ENCODE measurements at places on chromosomes 2 and 18.
A peak's percentile ranks its signal among the peaks of the same experiment; 100 is the strongest.

GRCh38 chr2:16747689-16748088 lies 82.1 kb upstream of the CYRIA start:
- DNase-seq = no peak

GRCh38 chr2:177264209-177264692 lies 276 bp downstream of the NFE2L2 start:
- DNase-seq = no peak

DNA sequence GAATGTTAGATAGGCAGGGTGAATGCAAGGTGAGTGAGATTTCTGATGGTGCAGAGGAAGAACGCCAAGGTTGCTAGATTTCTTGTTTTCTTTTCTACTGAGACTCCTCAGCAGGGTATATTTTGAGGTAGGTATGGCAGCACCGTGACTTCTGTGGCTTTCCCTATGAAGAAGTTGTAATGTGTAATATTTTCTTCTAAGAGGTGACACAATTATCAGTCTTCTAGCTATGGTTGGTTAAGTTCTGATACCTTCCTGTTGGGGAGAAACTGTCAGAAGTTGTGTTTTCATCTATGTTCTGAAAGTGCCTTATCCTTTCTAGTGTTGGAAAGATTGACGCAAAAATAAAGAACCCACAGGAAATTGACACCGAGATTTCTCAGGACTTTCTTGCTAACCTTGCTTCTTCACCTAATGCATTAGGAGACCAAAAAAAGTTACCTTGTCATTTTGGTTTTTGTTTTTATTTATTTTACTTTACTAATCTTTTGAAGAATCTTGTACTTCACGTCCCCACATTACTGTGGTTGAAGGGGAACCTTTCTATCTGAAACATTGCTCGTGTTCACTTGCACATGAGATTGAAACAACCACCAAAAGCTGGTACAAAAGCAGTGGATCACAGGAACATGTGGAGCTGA lies 11.9 kb downstream of the IL18R1 start:
- no peak for DNase-seq

DNA sequence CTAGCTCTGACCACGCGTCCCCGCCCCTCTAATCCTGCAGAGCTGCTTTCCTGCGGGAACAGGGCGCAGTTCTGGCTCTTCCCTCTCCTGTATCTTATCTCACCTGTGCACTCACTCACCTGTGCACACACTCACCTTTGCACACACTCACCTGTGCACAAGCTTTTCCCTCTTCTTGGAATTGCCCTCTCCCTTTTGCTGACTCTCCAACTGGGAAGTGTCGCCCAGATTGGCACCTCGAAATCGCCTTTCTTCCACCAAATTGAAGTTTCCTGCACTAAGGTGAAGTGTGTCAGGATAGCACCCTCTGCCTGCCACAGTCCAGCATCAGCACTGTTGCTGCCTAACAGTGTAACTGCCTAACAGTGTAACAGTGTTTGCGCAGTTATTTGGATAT lies 566 bp upstream of the CMPK2 start:
- DNase-seq = peak; percentile 45

DNA sequence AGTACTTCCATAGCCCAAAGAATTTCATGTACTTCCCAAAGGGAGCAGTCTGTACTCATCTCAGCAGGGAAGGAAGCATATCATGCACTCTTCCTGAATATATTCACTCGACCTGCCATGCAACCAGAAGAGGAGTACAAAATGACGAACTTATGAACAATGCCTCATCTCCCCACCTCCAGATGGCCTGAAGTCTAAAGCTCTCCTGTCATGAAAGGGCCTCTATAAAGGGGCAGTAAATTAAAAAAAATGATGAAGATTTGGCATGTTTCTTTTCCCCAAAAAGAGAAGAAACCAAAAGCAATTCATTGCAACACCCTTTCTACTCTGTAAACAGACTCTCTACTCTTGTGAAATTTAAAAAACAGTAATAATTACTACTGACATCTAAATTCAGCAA lies 1601.1 kb downstream of the LRP1B start:
- DNase-seq = no peak

DNA sequence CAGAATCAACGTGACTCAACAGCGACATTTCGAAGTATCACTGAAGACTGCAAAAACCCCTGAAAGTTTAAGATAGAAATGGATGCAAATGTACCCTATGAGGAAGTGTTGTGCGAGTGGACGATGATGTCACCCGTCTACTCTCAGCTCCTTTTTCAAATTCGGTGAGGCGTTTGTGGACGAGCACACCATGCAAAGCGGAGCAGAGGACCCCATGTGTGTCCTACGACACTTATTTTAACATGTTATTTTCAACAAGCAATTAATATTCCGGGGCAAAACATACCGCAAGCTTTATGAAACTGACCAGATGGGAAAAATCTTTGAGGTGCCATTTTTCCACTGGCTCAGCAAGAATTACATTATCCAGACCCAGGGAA lies 2.0 kb downstream of the PXDN start:
- DNase-seq = no peak

- no peak for DNase-seq
Observed at GRCh38 chr2:196316050-196316430, 144.7 kb upstream of the STK17B start.

- no peak for DNase-seq
Observed at GRCh38 chr2:44237221-44237620, 38.1 kb upstream of the SLC3A1 start.

DNA sequence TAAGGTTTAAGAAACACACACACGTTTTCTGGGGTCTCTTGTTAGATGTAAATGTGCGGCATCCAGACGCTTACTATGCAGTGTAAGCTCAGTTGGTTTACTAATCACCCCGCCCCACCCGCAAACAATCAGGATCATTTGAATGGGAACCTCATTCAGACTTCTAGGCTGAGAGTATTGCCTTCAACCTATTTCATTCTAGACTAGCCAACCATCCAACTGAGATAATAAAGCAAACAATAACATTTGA lies 1.3 kb upstream of the FIGN start:
- no peak for DNase-seq

- DNase-seq = no peak
Observed at GRCh38 chr2:100903534-100904258, 83.8 kb downstream of the NPAS2 start.

DNA sequence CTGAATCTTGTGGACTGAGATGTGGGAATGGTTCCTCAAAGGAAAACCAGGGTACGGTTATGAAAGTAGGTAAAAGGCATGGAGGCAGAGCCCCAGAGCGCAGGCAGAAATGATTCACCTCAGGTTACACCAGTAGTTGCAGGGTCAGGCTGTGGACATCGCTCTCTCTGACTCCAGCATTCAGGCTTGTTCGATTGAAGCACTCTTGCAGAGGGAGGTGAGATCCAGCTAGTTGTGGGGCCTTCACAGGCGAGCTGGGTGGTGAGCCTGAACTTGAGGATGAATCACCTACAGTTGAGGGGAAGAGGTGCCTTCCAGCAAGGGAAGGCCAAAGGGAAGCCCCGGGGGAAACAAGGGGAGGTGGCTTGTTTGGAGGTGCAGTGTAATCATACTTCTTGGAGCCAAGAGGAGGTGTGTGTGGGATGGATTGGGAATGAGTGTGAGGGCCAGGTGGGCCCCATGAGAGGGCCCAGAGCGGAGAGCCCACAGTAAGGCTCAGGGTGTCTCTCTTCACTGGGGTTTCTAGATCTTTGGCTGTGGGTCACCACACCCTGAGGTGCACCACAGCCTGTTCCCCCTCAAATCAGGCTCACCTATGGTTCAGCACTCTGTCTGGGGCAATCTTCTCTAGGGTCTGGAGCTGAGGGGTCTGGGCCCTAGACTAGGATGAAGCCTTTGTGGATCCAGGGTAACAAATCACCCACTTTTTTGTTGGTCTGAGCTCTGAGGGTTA lies 48.5 kb upstream of the MCFD2 start:
- DNase-seq = no peak
